ENCODE measurements at places on chromosomes 2 and 18. TPM values are rescaled to one million over a fixed set of nuclear protein-coding genes. Genes with fewer than 3 reads are reported as not detected.

GRCh38 chr2:11899264-11899818, 152.9 kb downstream of the LPIN1 start:
- H3K4me3 ChIP-seq = no peak overlapping the region
- DNase-seq = peak; percentile 63
- H3K27me3 ChIP-seq = no peaks in the 10 kb centered on the region
- no peak overlapping the region for H3K27ac ChIP-seq
- H3K36me3 ChIP-seq = no peaks in the 10 kb centered on the region

OTOS gene
- not detected for total RNA-seq

DNA sequence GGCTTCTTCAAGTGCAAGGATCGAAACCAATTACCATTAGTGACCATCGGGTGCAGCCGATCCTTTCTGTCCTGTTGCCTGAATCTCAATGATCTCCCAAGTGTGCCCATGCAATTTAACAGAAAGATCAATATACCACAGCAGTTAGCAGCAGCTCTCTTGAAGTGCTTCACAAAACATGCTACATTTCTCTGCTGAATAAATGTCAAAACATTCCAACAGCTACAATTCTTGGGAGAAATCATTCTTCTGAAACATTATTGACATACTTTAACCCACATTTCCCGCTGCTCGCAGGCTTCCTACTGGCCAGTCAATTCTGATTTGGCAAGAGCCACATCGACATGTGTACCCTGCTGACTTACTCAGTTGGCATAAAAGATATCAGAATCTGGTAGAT, 907.7 kb downstream of the TMEM182 start:
- no peak for DNase-seq
- no peaks in the 10 kb centered on the region for H3K27me3 ChIP-seq
- no peaks in the 10 kb centered on the region for H3K4me1 ChIP-seq
- H3K4me3 ChIP-seq = no peak overlapping the region
- H3K36me3 ChIP-seq = no peaks in the 10 kb centered on the region
- H3K27ac ChIP-seq = no peak overlapping the region

HOXD13 gene
- not detected for total RNA-seq

DNA sequence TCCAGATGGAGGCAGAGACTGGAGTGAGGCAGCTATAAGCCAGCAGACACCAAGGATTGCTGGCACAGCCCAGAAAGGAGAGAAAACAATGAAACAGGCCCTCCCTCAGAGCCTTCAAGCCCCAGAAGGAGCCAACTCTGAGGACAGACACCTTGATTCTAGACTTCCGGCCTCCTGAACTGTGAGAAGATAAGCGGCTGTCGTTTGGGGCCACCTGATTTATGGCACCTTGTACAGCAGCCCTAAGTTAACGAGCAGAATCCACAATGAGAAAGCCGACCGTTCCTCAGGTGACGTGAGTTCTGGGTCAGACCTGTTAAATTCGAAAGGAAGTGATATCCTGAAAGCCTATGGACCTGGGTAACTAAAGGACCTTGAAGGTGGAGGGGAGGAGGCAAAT, 7.3 kb upstream of the CNDP2 start:
- H3K27me3 ChIP-seq = peaks cover 26% of the 10 kb centered on the region
- no peak overlapping the region for H3K4me3 ChIP-seq
- H3K36me3 ChIP-seq = peaks cover 1% of the 10 kb centered on the region
- no peaks in the 10 kb centered on the region for H3K4me1 ChIP-seq
- peak; percentile 40 for DNase-seq
- H3K27ac ChIP-seq = no peak overlapping the region

TRIM43 gene
- not detected for total RNA-seq

DNA sequence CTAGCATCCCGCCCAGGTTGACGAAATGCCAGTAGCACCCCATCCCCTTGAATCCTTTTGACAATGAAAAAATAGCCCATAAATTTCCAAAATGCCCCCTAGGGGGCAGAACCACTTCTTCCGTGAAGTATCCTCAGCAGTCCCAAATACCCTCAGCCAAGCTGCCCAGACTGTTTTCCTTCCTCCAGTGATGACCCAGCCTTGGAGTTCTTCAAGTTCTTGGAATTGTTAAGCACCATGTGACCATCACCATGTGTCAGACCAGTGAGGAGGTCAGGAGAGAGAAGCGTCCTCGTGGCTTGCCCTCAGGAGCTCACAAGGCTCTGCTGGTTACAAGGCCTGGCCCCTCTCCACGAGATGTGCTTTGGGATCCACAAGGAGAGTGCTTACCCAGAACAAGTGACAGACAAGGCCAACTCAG, 1.4 kb upstream of the SLC23A3 start:
- H3K27ac ChIP-seq = peak overlapping the region; percentile 77
- no peak for DNase-seq

DNA sequence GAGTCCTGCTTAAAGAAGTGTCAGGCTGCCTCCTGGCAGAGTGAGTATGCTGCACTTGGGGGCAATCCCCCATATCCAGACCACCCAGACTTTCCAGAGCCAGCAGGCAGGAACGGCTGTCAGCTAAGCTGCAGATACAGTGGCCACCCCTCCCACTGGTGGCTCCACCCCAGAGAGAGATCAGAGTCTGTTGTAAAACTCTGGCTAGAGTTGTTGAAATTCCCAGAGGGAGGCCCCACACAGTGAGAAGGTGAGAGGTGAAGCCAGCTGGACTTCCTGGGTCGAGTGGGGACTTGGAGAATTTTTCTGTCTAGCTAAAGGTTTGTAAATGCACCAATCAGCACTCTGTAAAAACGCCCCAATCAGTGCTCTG, 533.8 kb upstream of the ACVR2A start:
- no peak overlapping the region for H3K27ac ChIP-seq
- no peaks in the 10 kb centered on the region for H3K4me1 ChIP-seq
- no peak overlapping the region for H3K4me3 ChIP-seq
- no peaks in the 10 kb centered on the region for H3K36me3 ChIP-seq
- no peak for DNase-seq
- H3K27me3 ChIP-seq = no peaks in the 10 kb centered on the region

DNA sequence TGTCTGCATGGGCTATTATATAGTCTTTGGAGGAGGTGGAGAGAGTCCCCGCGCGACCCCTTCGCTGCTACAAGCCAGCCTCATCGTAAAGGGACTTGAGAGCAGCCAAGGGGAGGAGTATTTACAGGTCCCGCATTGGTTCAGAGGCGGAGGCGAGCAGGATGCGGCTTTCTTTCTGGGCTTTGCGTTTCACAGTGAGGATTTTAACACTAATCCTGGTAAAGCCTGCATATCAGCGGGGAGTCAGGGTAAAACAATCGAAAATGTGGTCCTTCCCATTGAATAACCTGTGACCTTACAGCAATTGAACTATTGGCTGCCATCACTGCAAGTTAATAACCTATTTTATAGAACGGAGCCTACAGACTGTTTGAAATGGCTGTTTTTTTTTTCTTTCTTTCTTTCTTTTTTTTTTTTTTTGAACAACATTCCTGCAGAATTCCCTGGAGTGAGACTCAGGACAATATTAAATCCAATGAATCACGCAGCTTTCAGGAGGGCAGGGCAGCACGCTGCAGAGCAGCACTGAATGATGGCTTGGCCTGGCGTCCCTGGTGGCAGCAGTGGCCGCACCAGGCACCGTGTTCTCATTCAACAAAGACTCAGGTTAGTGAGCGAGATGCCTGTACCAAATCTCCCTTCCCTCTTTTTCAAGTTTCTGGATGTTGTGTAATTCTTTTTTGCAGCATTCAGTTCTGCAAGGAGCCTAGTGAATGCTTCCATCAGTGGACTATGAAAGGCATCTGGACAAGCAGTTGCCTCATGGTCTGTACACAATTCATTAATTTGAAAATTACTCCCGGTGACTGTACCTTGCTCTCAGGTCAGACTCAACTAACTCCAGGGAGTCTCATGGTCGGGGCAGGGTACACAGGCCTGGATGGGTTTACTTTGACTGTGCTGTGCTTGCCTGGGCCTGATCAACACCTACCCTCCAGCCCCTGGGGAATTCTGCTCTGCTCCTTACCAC, 19.8 kb downstream of the SMIM21 start:
- H3K36me3 ChIP-seq = no peaks in the 10 kb centered on the region
- DNase-seq = no peak
- no peak overlapping the region for H3K4me3 ChIP-seq
- H3K27me3 ChIP-seq = peaks cover 14% of the 10 kb centered on the region
- peaks cover 24% of the 10 kb centered on the region for H3K4me1 ChIP-seq
- H3K27ac ChIP-seq = no peak overlapping the region

DNA sequence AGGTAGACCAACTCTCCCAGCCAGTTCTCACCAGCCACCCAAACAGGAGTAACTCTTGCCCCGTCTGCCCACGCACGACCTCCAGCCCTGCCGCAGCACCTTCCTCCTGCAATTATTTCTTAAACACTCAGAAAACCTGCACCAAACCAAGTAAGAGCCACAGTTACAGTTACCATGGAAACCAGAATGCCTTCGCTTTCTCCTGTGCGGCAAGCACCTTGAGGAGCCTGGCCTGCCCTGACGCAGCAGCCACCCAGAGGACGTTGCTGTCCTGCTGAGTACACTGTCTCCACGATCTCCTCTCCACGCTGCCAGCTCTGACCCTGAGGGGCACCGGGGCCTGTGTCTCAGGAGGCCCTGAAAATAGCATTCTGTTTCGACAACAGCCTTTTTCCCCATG, 94.3 kb upstream of the SMIM21 start:
- H3K27ac ChIP-seq = no peak overlapping the region
- no peak overlapping the region for H3K4me3 ChIP-seq
- H3K36me3 ChIP-seq = no peaks in the 10 kb centered on the region

DYSF gene
- 68.8 TPM for total RNA-seq

GRCh38 chr2:65382323-65382722, 50.1 kb downstream of the SPRED2 start:
- peaks cover 77% of the 10 kb centered on the region for H3K4me1 ChIP-seq
- H3K36me3 ChIP-seq = no peaks in the 10 kb centered on the region
- peak; percentile 48 for DNase-seq
- no peaks in the 10 kb centered on the region for H3K27me3 ChIP-seq
- no peak overlapping the region for H3K4me3 ChIP-seq

GRCh38 chr2:177002983-177003382, 209.6 kb upstream of the HNRNPA3 start:
- no peaks in the 10 kb centered on the region for H3K27me3 ChIP-seq
- H3K4me1 ChIP-seq = no peaks in the 10 kb centered on the region
- no peaks in the 10 kb centered on the region for H3K36me3 ChIP-seq
- no peak overlapping the region for H3K4me3 ChIP-seq

RAD51AP2 gene
- total RNA-seq = not detected

PAIP2B gene
- 0.55 TPM for total RNA-seq

- H3K27ac ChIP-seq = no peak overlapping the region
- peaks cover 3% of the 10 kb centered on the region for H3K4me1 ChIP-seq
- DNase-seq = no peak
- H3K27me3 ChIP-seq = no peaks in the 10 kb centered on the region
- peaks cover 33% of the 10 kb centered on the region for H3K36me3 ChIP-seq
- no peak overlapping the region for H3K4me3 ChIP-seq
Measured at GRCh38 chr2:218743068-218743467, 32.4 kb downstream of the TTLL4 start.

MYO1B gene
- total RNA-seq = 91.1 TPM

MAPK4 gene
- not detected for total RNA-seq

DNA sequence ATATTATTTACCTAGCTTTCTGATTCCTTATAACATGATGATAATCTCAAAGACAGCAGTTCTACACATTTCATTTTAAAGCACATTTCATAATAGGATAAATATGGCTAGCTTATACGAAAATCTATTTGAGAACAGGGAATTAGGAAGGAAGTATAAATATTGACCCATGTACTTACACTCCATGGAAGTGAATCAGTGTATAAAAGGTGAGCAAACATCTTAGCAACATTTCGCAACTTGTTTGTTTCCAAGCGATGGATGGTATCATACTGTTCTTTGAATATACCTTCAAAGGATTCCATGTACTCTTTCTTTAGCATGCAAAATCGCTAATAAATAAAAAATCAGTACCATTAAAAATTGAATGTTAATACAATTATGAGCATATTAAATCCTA, 53.1 kb downstream of the CWC22 start:
- H3K27ac ChIP-seq = no peak overlapping the region
- no peaks in the 10 kb centered on the region for H3K27me3 ChIP-seq
- no peak overlapping the region for H3K4me3 ChIP-seq
- H3K36me3 ChIP-seq = peaks cover 46% of the 10 kb centered on the region

KCNF1 gene
- total RNA-seq = not detected

GRCh38 chr2:205364261-205364660, 318.0 kb upstream of the NRP2 start:
- H3K27me3 ChIP-seq = no peaks in the 10 kb centered on the region
- no peaks in the 10 kb centered on the region for H3K36me3 ChIP-seq

IL36B gene
- not detected for total RNA-seq

C2orf66 gene
- 0.27 TPM for total RNA-seq

CDH19 gene
- total RNA-seq = not detected

DNA sequence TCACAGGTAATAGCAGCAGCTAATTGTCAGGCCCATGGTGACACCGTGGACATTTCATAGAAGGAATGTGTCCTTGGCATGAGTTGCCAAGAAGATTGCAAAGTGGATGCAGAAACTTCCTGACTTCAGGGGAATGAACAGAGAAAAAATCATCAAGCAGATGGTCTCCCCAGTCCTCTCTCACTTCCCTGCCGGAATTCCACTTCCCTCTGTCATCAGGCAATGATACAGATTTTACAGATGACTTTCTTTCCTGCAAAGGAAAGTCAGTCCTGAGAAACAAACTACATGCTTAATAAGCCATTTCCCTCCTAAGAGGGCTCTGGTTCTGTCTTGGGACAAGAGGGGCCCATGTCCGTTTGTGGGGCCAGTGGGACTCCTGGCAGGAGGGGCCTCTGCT, 45.7 kb downstream of the KCNF1 start:
- H3K27ac ChIP-seq = no peak overlapping the region
- H3K27me3 ChIP-seq = peaks cover 10% of the 10 kb centered on the region
- H3K4me3 ChIP-seq = no peak overlapping the region
- peaks cover 2% of the 10 kb centered on the region for H3K4me1 ChIP-seq
- H3K36me3 ChIP-seq = no peaks in the 10 kb centered on the region
- no peak for DNase-seq

- H3K27me3 ChIP-seq = peaks cover 50% of the 10 kb centered on the region
- no peak for DNase-seq
- H3K36me3 ChIP-seq = no peaks in the 10 kb centered on the region
- peaks cover 3% of the 10 kb centered on the region for H3K4me1 ChIP-seq
- H3K27ac ChIP-seq = no peak overlapping the region
Measured at GRCh38 chr2:26542676-26543505, 65.0 kb upstream of the OTOF start.

- H3K4me1 ChIP-seq = peaks cover 19% of the 10 kb centered on the region
- H3K27me3 ChIP-seq = no peaks in the 10 kb centered on the region
- H3K27ac ChIP-seq = no peak overlapping the region
- DNase-seq = no peak
- H3K4me3 ChIP-seq = no peak overlapping the region
Measured at GRCh38 chr2:96548558-96549465, 12.3 kb downstream of the ARID5A start.

- peaks cover 26% of the 10 kb centered on the region for H3K27me3 ChIP-seq
- H3K36me3 ChIP-seq = no peaks in the 10 kb centered on the region
- no peak for DNase-seq
- no peak overlapping the region for H3K4me3 ChIP-seq
Measured at GRCh38 chr18:31204166-31204565, 41.5 kb upstream of the DSC1 start.
